MCF 10A (cell line): ENCODE measurements at places on chromosomes 7 and 10. TPM values are rescaled to one million over a fixed set of nuclear protein-coding genes. Genes with fewer than 3 reads are reported as not detected.

DNA sequence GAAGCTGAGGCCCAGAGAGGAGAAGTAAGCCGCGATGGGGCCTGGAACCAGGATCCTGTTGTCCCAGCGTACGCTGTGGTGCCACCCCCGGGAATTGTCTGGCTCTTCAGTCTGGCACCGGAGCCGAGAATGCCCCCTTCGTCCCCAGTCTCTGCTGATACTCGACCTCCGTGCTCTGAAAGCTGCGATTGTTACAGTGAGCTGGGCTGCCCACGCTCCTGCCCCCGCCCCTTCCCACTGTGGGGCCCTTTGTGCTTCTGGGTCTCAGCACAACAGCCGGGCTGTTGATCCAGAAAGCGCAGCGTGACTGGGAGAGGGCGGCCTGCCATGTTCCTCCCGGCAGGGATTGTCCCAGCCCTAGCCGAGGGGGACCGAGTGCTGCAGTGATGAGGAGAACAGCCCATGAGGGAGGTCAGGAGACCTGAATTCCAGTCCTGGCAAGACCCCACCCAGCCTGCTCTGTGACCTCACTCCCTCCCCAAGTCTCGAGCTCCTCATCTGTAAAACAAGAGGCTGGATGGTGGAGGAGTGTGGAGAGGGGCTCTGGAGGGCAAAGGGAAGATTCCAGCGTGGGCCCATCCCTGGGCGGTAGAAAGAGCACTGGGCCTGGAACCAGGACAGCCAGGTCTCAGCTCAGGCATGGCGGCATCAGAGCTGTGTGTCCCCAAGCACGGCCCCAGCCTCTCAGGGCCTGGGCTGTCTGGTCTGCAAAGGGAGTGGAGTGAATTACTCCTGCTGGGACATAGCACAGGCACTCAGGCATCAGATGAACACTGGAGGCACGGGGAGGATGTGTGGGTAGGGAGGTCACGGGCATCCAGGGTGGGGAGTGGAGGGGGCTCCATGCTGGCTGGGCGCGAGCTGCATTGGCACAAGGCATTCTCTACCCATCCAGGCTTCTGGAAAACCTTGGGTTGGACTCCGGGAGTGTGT lies 43.6 kb downstream of the TSPAN15 start:
- H3K4me1 ChIP-seq: peaks cover 8% of the 10 kb centered on the region
- H3K36me3 ChIP-seq: no peaks in the 10 kb centered on the region
- H3K27ac ChIP-seq: no peak overlapping the region

DNA sequence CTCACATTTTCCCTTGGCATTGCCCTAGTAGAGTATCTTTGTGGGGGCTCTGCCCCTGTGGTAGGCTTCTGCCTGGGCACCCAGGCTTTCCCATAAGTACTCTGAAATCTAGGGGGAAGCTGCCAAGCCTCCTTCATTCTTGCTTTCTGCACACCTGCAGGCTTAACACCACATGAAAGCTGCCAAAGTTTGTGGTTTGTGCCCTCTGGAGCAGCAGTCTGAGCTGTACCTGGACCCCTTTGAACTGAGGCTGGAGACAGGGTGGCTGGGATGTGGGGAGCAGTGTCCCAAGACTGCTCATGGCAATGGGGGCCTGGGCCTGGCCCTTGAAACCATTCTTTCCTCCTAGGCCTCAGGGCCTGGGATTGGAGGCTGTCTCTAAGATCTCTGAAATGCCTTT lies 35.0 kb upstream of the TMEM273 start:
- H3K4me3 ChIP-seq: no peak overlapping the region
- no peaks in the 10 kb centered on the region for H3K36me3 ChIP-seq
- no peak for DNase-seq
- H3K4me1 ChIP-seq: no peaks in the 10 kb centered on the region
- peaks cover 32% of the 10 kb centered on the region for H3K27me3 ChIP-seq
- no peak overlapping the region for H3K27ac ChIP-seq

Gene VPS37D
- 0.44 and 1.3 TPM in 2 replicates for total RNA-seq

DNA sequence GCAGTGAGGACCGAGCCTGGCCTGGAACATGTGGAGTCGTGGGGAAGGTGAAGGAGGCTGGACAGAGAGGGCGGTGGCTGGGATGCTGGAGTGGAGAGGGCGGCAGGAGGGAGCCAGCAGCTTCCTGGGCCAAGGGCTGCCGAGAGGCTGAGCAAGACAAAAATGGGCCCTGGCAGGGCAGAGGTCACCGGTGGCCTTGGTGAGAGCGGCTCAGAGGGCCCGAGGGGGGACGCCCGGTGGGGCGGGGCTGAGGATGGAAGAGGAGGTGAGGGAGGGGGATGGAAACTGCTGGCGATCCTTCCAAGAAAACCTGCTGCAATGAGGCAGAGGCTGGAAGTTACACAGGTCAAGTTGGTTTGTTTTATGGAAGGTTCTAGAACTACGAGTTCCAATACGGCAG lies 69.5 kb downstream of the ELFN1 start:
- H3K36me3 ChIP-seq: no peaks in the 10 kb centered on the region
- H3K27ac ChIP-seq: no peak overlapping the region
- H3K4me3 ChIP-seq: no peak overlapping the region
- H3K27me3 ChIP-seq: peaks cover 36% of the 10 kb centered on the region
- DNase-seq: no peak
- H3K4me1 ChIP-seq: no peaks in the 10 kb centered on the region

DNA sequence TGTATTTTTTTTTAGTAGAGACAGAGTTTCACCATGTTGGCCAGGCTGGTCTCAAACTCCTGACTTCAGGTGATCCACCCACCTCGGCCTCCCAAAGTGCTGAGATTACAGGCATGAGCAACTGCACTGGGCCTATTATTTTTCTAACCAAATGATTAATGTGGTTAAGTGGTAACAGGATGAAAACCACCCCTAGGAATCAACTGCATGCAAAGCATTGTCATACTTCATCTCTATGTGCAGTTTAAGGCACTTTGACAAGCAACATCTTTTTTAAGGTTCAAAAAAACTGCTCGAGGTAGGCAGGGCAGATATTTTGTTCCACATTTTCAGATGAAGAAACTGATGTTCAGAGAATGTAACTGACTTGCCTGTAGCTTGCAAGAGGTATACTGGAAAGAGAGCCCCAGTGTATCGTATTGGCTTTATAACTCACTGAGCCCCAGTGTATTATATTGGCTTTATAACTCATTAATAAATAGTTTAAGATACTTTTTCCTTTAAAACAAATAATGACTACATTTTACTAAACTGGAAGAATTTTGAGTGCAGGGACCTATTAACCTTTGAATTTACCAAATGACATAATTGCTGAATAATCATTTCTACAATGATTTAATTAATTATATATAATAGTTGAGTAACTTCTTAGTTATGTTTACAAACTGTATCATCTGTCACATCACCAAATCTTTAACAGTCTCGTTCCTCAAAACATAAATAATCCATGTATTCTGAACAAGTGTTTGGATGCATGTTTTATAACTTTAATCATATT lies 38.1 kb downstream of the RTKN2 start:
- no peak overlapping the region for H3K4me3 ChIP-seq
- peak overlapping the region; percentile 88 for H3K27ac ChIP-seq
- peaks cover 21% of the 10 kb centered on the region for H3K4me1 ChIP-seq

DNA sequence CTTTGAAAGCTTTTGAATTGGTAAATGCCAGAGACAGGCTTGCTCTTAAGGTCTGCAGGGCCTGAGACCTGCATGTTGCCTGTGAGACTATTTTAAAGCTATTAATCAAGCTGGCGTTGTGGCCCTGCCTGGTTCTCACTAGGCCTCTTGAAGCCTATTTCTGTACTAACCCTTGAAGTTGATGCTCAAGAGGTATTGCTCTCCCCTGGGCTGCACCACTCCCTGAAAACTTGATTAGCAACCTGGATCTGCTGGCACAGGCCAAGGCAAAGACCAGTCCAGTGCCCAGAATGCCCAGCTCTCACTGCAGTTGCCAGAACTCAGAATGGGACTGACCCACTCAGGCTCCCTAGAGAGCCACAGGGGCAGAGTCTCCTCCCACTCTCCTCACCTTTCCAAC lies 220.0 kb upstream of the MEOX2 start:
- no peak overlapping the region for H3K27ac ChIP-seq
- no peak overlapping the region for H3K4me3 ChIP-seq
- peaks cover 11% of the 10 kb centered on the region for H3K27me3 ChIP-seq
- H3K36me3 ChIP-seq: no peaks in the 10 kb centered on the region
- no peak for DNase-seq

GRCh38 chr7:117962366-117962994 lies 89.2 kb upstream of the CTTNBP2 start:
- no peaks in the 10 kb centered on the region for H3K27me3 ChIP-seq
- no peaks in the 10 kb centered on the region for H3K4me1 ChIP-seq
- no peak overlapping the region for H3K4me3 ChIP-seq

DNA sequence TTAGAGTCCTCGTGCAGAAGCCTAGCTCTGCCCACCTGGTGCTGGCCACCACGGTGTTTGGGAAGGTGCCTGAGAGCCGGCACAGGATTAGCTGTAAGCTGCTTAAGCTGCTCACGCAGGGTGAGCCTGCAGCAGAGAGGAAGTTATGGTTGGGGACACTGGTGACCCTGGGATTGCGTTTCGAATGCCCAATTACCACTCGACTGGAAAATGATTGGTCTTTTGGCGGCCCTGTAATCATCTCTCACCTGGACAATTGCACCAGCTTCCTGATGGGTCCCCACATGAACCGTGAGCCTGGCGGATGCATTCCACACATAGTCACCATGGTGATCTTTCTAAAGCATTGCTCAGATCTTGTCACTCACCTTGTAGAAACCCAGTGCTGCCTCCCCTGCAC lies 442.3 kb upstream of the ZMIZ1 start:
- H3K4me3 ChIP-seq: no peak overlapping the region
- no peak overlapping the region for H3K27ac ChIP-seq
- peaks cover 72% of the 10 kb centered on the region for H3K27me3 ChIP-seq
- peaks cover 11% of the 10 kb centered on the region for H3K4me1 ChIP-seq
- no peak for DNase-seq

Gene BRAF
- 32.2 and 33.7 TPM in 2 replicates for total RNA-seq

- H3K36me3 ChIP-seq: no peaks in the 10 kb centered on the region
- H3K4me1 ChIP-seq: peaks cover 10% of the 10 kb centered on the region
- no peak for DNase-seq
- no peak overlapping the region for H3K27ac ChIP-seq
- H3K4me3 ChIP-seq: no peak overlapping the region
These were observed 99.2 kb downstream of the SUGCT start for GRCh38 chr7:40234046-40234445.

Gene AKR1D1
- not detected in 2 replicates for total RNA-seq

Gene ASB10
- total RNA-seq: not detected in 2 replicates

- no peak overlapping the region for H3K4me3 ChIP-seq
- no peak for DNase-seq
- no peaks in the 10 kb centered on the region for H3K36me3 ChIP-seq
- H3K27ac ChIP-seq: no peak overlapping the region
- no peaks in the 10 kb centered on the region for H3K27me3 ChIP-seq
- H3K4me1 ChIP-seq: no peaks in the 10 kb centered on the region
These were observed 66.6 kb upstream of the ZNF479 start for GRCh38 chr7:57198801-57199200.

Gene ACHE
- 0.30 and 0.37 TPM in 2 replicates for total RNA-seq

Gene MYL7
- total RNA-seq: not detected in 2 replicates

GRCh38 chr7:116726713-116727431 lies 54.9 kb downstream of the MET start:
- peaks cover 24% of the 10 kb centered on the region for H3K36me3 ChIP-seq
- no peak for DNase-seq
- H3K27me3 ChIP-seq: no peaks in the 10 kb centered on the region
- H3K4me1 ChIP-seq: peaks cover 30% of the 10 kb centered on the region

GRCh38 chr7:100013328-100013676 lies 2.1 kb upstream of the ZKSCAN1 start:
- peaks cover 7% of the 10 kb centered on the region for H3K36me3 ChIP-seq
- no peaks in the 10 kb centered on the region for H3K27me3 ChIP-seq
- no peak overlapping the region for H3K4me3 ChIP-seq
- DNase-seq: no peak
- no peak overlapping the region for H3K27ac ChIP-seq

Gene KIF11
- total RNA-seq: 21.3 and 27.3 TPM in 2 replicates

Gene NUP42
- 41.3 and 42.0 TPM in 2 replicates for total RNA-seq
